Activated CD8-positive, alpha-beta memory T cell treated with anti-CD3 and anti-CD28 coated beads for 36 hours (primary cell): ENCODE measurements at places on chromosomes 7 and 10. TPM values are rescaled to one million over a fixed set of nuclear protein-coding genes. Genes with fewer than 3 reads are reported as not detected.

FAM221A gene
- 7.1 TPM for total RNA-seq

RAB18 gene
- total RNA-seq, result 65.0 TPM

C10orf53 gene
- not detected for total RNA-seq

PDSS1 gene
- 33.4 TPM for total RNA-seq

SFMBT2 gene
- 22.6 TPM for total RNA-seq

CCNY gene
- 62.5 TPM for total RNA-seq

GPR15LG gene
- total RNA-seq, result not detected

LIPK gene
- not detected for total RNA-seq

HOXA11 gene
- not detected for total RNA-seq

MKRN1 gene
- 46.9 TPM for total RNA-seq

CTNNA3 gene
- not detected for total RNA-seq

SPDYE16 gene
- not detected for total RNA-seq
